Amniotic stem cell (primary cell): ENCODE measurements at places on chromosomes 16 and 17.

DNA sequence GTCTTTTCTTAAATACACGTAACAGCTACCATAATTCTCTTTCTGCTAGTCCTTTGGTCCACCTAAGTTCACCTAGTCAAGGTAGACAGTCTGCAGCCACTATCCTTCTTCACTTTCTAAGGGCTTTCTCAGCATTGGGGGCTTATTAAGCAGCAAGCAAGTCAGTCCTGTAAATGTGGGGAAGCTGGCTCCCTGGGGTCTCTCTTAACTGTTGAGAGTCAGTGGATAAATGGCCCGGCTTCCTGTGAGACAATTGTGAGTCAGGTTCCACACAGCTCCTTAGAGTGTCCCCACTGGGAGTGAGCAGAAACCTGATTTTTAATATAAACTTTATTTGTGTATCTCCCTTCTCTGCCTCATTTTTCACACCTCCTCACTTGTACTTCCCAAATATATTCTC is 132.1 kb downstream of the CDH13 start:
- DNase-seq, result no peak

DNA sequence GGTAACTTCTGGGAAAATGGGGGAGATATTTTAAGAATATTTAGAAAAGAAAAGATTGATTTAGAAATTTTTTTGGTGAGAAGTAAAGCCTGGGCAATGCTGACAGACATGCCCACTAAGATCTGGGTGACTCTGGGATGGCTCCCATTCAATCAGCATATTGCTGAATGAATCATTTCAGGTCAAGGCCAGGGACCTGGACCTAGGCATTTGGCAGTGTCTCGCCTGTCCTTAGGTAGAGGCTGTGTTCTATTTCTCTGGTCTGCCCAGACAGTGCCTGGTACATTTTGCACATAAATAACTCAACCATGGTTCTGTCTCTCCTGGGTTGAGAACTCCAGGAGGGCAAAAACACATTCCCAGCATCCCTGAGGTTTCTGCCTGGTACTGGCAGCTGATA is 39.9 kb downstream of the SMPD3 start:
- DNase-seq, result no peak

DNA sequence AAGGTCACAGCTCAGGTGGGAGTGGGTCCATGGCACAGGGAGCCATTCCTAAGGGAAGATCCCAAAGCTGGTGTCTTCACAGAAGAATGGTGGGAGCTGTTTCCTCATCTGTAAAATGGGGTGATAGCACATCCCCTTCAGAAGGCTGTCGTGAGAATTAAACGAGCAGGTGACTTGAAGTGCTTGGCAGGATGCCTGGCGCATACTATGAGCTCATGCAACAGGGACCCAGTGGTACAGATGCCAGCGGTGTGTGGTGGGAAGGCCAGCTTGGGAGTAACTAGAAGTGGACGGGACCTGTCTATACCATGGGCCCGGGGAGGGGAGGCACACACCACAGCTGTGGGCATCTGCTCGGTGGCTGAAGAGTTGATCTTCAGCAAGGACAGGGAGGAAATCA is 189.3 kb upstream of the TNRC6C start:
- DNase-seq, result no peak

DNA sequence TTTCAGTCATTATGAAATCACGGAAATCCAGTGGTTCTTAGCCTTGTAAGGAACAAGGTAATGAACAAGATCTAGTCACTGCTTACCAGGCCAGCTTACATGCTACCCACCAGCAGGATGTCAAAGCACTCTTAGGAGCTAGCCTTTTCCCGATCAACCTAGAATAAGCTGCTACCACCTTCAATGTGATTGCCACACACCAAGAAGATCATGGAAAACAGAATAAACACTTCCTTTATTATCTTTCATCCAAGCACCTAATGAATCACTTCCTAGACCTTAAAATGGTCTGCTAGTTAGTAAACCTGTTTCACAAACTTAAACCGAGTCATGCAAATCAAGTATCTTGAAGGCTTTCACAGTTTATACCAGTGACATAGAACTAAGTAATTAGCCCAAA is 5.0 kb downstream of the BBS2 start:
- no peak for DNase-seq

GRCh38 chr17:68248199-68248825 is 469 bp downstream of the AMZ2 start:
- DNase-seq, result no peak

DNA sequence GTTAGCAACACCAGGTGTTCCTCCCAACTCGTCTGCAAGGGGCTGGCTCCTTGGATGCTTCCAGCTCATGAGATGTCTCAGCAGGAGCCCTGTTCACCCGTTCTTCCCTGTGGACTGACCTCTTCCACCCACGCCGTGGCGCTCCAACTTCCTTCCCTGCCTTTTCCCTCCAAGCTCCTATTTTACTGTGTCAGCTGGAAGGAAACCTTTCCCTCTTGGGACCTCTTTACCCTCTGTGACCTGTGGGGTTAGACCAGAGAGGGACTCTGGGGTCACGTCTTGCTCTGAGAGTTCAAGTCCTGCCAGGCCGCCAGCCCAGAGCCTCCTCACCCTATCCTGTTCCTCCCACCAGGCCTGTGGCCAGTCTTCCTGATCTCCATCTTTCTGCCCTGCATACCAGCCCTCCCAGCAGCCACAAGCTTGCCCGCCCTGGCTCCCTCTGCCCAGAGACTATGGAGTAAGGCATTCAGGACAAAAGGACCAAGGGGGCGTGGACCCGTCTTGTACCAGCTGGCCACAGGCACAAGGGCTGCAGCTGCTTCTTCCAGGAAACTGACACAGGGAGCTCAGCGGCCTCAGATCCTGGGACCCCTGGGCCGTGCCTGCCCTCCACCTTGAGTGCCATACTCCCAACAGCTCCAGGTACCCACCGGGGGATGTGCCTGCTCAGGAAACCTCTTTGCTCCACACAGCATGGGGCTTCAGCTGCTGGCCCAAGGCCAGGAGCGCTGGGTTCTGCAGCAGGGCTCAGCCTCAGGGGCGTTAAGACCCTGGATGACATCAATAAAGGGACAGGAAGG is 3.0 kb downstream of the PAQR4 start:
- no peak for DNase-seq

- no peak for DNase-seq
Measured at GRCh38 chr17:8700546-8700945, 44.1 kb downstream of the CCDC42 start.
